ENCODE measurements at places on chromosomes 4 and X.

- DNase-seq: no peak
Observed at GRCh38 chr4:20825505-20825904, 125.2 kb downstream of the PACRGL start.

- peak; percentile 94 for DNase-seq
Observed at GRCh38 chr4:84673475-84674240, 90.7 kb downstream of the CDS1 start.

GRCh38 chr4:128917781-128918180, 108.3 kb downstream of the JADE1 start:
- no peak for DNase-seq

DNA sequence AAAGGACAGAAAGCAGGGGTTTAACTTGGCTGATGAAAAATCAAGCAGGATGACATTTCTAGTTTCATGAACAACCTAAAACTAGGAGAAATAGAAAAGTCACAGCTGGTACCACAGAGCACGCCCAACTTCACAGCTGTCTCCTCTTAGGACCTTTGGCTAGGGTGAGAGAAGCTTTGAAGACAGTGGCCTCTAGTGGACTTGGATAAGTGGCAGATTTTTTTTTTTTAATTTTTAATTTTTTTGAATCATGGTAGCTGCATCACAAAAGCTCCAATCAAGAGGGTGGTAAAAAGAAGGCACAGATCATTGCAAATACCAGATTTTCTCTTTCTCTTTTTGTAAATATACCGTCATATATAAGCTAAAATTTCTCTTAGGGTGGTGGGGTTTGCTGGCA, 20.2 kb upstream of the MAP3K15 start:
- DNase-seq: peak; percentile 19

DNA sequence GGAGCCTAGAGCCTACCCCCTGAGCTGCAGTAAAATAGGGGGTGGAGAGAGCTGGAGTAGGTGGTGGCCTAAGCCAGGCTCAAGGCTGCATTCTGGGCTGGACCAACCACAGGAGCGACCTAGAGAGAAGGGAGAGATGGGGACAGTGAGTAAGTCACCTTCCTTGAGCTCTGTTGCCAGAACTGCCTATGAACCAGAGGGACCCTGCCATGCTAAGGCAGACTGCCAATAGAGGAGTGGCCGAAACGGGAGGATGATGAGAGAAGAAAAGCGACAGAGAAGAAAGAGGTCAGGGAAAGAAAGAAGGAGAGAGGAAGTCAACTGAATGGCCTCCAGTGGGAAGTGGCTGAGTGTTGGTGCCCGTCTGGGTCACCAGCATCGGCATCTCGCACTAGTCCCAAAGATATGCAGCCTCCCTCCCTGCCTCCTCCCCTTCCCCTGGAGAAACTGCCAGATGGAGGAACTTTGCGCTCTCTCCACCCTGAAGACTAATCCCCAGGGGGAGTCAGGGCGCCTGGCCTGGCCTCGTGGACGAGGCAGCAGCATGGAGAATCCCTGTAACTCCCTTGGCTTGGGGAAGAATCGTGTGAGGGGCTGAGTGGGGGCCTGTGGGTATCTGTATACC, 28.8 kb downstream of the ELF4 start:
- DNase-seq: no peak

- DNase-seq: no peak
Observed at GRCh38 chr4:117660668-117661067, 373.6 kb upstream of the NDST3 start.

All from fibroblast of upper back skin (primary cell).